Fibroblast of lung (primary cell): ENCODE measurements at places on chromosomes 1 and 21. TPM values are rescaled to one million over a fixed set of nuclear protein-coding genes. Genes with fewer than 3 reads are reported as not detected.

SPTA1 gene
- polyA plus RNA-seq = 0.07 TPM in 1 of 2 replicates, not detected in the other

CITED4 gene
- polyA plus RNA-seq = 0.20 and 0.58 TPM in 2 replicates

LCE1C gene
- polyA plus RNA-seq = not detected in 2 replicates

RNF115 gene
- polyA plus RNA-seq = 16.2 and 25.5 TPM in 2 replicates

PLD5 gene
- polyA plus RNA-seq = 0.02 and 0.10 TPM in 2 replicates

JTB gene
- 102 and 123 TPM in 2 replicates for polyA plus RNA-seq
